Stimulated activated naive CD4-positive, alpha-beta T cell treated with Interleukin-2 at 50 U/mL for 16 hours (primary cell): ENCODE measurements at places on chromosomes 3 and 15.
A peak's percentile ranks its signal among the peaks of the same experiment; 100 is the strongest.

GRCh38 chr15:63231206-63231605, 41.8 kb downstream of the RAB8B start:
- DNase-seq, result no peak

DNA sequence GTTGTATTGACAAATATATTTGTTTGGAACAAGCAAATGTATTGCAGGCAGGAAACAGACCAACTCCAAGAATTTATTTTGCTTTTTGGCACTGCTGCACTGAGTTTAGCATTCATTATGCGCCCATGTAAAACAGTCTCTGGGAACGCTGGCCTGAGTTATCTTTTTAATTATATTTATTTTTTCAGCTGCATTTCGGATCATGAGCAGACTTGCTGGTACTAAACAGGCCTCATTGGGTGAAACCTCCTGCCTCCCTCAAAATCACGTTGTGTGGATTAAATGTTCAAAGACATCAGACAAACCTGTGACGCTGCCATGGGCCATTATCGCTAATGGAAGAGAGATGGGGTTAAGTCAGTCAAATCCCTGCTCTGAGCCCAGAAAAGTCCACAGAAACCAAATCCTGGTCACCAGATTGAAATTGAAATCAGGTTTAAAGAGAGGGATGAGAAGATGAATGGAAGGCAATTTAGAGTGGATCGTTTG, 511.1 kb upstream of the PROK2 start:
- no peak for DNase-seq

GRCh38 chr3:157128771-157129681, 30.9 kb downstream of the CCNL1 start:
- DNase-seq, result peak; percentile 22

GRCh38 chr3:176650478-176650877, 546.8 kb downstream of the TBL1XR1 start:
- no peak for DNase-seq

GRCh38 chr3:71973274-71974030, 188.5 kb upstream of the PROK2 start:
- DNase-seq, result no peak

DNA sequence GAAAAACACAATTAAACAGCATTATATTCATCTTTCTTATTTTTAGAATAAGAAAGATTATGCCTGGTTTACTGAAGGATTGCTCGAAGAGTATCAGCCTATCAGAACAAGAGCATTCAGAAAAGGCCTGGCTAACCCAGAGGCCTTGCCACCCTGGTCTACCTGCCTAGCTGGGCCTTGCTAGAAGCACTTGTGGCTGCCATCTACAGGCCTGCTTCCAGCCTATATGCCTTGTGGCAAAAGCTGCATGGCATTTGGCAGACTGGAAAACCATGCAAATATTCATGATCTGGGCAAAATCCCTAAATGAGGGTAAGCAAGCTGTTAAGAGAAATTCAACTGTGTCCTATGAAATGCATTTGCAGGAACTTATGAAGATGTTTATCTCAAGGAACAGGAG, 9.3 kb upstream of the ATP13A4 start:
- DNase-seq, result no peak

DNA sequence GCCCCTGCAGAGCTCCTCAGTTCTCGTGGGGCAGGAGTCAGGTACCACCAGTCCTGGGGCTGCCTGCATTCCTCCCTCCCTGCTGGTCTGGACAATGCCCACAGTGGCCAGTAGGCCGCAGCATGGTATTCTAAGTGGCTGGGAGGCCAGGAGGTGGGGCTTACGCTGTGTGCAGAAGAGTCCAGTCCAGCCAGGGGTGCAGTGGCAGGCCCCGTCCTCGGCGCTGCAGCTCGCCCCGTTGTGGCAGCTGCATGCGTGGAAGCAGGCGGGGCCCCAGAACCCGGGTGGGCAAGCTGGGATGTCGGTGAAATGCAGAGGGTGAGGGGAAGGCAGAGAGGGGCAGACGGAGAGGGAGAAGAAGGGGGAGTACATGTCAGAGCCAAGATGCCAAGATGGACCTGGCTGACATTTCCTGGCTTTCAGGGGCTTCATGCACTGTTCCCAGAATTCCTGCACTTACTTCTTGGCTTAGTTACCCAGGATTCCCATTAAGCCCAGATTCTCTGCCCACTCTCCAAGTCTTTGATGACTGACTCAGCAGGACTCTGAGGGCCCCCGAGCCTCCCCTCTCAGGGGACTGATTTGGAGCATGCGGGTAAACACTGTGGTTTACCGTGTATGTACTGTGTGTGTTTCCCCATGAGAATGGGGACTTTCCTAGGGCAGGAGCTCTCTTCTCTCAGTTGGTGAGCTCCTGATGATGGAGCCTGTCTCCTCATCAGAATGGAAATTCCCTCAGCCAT, 47.5 kb downstream of the RAB11A start:
- no peak for DNase-seq

DNA sequence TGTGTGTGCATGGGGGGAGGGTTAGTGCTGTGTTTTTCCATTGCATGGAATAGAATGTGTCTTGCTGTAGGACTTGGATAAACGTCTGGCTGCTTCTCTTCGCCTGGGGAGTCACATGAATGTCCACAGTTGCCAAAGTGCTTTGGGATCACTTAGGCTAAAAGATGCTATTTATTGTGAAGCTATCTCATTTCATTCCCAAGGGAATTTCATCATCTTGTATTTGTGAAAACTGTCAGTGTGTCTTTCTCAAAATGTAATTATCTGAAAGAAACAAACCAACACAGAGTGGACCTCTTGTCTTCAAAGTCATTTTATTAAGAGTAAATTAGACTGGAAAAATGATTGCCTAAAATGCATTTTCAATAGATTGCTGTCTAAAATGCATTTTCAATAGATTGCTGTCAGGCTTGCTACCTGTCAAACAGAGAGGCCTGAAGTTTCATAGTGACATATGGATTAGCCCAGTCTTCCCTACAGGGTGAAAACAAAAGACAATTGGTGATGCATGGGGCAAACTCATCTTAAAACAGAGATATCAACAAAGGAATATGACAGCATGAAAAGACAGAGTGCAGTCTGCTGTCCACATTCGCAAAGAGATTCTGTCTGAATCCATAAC, 117.1 kb upstream of the GOLIM4 start:
- no peak for DNase-seq

DNA sequence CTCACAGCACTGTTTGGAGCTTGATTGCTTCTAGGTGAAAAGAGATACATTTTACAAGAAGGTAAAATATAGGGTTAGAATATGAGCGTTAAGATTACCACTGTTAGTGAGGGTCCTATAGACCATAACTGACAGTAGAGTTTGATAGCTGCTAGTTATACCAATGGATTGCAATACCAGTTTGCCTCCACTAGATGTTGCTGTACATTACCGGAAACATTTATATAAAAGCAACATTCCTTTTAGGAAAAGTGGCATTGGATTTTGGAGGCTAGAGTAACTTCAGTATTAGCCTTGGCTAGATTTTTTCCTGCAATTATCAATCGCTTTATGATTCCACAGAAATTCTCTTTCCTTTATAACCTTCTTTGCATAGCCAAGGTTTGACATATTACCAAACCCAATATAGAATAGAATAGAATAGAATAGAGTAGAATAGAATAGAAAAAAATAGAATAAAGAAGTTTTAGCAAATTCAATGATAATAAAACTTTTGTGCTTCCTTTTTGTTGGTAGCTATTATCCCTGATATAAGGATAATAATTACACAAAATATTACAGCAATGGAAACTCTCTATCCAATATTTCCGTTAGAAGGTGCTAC, 1093.6 kb upstream of the ALCAM start:
- DNase-seq, result no peak

GRCh38 chr15:51310064-51310463, 28.3 kb downstream of the CYP19A1 start:
- no peak for DNase-seq

GRCh38 chr3:99620976-99621375, 17.4 kb upstream of the COL8A1 start:
- no peak for DNase-seq

DNA sequence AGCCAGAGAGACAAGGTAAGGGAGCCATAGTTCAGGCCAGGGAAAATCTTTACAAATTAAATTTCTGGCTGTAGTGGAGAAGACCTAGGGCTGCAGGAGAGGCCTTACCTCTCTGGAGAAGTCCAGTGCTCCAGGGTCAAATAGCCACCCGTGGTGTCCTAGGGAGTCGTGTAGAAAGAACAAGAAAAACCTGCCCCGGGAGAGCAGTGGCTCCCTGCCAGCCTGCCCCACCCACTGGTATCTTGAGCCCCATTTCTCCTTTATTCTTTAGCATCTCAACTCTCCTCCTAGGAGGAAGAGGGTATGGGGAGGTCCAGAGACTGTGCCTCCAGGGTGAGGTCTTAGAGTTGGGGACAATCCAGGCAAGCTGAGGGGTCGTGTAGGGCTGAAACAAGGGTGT, 32.1 kb upstream of the NTRK3 start:
- DNase-seq, result no peak

GRCh38 chr15:75314552-75315290, 21.1 kb upstream of the COMMD4 start:
- no peak for DNase-seq

DNA sequence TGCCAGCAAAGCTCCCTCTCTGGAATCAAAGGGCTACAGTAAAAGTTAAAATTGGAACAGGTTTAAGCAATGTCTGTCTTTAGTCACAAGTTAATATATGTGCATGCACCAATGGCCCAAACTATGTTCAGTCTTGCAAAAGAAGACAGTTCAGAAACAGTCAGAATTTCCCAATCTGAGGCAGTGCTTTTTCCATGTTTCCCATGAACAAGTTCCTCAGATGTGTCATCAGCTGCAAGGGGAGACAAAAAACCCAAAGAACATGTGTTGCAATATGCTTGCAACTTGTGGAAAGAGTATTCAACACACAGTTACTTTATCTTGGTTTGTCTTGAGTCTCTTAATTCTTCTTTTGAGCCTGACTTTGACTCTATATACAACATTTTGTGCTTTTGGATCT, 148.4 kb downstream of the USP13 start:
- DNase-seq, result no peak

DNA sequence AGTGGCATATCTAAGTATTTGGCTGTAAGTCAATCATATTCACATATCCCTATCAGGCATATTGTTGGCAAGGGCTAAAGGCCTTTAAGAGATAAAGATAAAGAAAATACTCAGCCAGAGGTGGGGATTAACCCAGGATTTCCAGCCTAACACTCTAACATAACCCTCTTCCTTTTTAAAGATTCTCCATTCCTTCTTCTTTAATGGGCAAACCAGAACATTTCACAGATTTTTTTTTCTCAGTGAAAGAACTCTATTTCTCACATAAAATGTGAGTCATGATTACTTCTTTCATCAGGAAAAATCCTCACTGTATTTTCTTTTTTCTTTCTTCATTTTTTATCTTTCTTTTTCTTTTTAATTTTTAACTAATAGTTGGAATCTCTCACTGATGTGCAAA, 200.4 kb downstream of the NR1D2 start:
- DNase-seq, result no peak

DNA sequence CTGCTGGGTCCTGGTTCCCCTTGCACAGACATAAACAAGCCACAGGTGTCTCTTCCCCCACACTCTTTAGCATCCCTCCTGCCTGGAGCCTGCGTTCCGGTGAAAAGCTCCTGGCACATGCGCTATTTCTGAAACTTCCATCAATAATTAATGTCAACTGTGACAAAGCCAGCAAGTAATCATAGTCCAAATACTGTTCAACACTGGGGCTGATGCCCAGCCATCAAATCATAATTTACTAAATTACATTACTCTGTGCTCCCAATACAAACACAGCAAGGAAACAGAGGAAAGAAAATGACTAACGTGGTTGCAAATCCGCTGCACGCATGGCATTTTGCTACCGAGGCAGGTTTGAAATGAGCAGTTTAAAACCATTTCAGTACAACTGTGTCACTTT, 294.7 kb downstream of the ERC2 start:
- no peak for DNase-seq
